RPMI8226 (cell line): ENCODE measurements at places on chromosomes 4 and X.

- DNase-seq = no peak
These were observed 20.1 kb upstream of the NEUROG2 start for GRCh38 chr4:112536123-112536522.

DNA sequence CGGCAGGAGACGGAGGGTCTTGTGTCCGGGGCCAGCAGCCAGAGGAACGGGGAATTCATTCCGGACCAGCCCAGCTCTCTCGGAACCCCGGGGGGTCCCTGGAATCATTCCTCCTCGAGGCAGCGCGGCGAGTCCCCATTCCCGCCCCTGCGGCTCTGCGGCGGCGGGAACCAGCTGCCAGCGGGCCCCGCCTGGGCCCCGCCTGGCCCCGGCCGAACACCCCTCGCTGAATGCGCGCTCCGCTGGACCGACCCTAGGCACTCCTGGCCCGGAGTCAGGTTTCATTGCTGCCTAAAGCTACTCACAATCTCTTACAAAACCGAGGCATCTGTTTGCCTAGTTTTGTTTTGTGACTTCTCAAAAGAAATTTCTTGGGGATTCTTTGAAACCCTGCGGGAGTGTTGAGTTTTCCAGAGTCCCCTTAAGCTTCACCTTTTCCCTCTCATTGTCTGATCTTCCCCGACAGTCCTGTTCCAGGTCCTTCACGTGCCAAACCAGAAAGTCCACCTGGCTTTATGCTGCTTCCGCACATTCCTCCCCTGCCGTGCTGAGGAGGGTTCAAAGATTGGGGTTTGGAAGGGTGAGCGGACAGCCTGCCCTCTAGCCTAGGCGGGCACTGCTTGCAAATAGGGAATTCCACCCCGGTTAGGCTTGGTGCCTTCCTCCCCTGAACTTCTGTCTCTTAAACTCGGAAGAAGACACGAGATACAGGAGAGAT is 789 bp downstream of the ARHGAP10 start:
- DNase-seq = peak; percentile 54

DNA sequence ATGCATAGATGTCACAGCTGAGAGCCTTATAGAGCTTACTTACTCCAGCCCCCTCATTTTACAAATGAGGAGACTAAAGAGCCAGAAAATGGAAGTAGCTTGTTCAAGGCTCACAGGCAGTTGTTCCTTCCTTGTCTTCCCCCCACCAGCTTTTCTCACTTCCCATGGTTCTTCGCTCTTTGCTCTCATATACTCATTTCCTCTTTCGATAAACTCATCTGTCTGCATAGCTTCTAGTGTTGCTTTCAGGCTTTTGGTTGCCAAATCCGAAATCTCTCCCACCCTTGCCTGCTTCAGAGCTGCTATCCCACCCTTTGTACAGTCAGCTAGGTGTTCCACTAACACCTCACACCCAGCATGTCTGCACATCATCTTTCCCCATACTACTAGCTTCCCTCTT is 25.0 kb upstream of the GJB1 start:
- DNase-seq = peak; percentile 58

- no peak for DNase-seq
These were observed 2.8 kb upstream of the SAP30 start for GRCh38 chr4:173367946-173368345.

- DNase-seq = no peak
These were observed 117.7 kb upstream of the PNPLA4 start for GRCh38 chrX:8044947-8045346.

DNA sequence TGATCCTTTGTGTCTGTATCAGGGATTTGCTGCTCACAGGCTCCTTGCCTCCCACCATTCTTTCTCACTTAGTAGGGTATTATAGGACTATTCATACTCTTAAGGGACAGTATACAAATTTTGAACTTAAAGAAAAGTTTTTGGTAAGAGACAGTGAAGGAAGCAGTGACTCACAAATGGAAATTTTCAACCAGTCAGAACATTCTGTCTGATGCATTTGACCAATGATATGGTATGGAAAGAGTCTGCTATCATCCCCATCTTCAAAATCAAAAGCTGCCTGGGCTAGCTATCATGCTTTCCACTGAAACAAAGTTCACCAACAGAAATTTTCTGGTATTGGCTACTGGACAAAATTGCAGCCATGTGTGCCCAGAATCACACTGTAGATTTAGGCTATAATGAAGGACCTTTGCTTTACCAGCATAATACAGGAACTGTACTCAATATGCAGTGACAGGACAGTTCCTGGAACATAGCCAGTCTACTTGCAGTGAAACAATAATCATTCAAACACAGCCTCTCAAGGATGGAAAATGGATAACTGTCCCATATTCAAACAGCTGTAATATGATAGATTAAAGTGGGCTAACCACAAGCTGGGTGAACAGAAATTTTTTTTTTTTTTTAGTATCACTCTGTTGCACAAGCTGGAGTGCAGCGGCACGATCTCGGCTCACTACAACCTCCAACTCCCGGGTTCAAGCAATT is 109.0 kb upstream of the ACSL4 start:
- no peak for DNase-seq

GRCh38 chr4:82201805-82202641 is 171.8 kb downstream of the HNRNPD start:
- peak; percentile 38 for DNase-seq

GRCh38 chr4:164874789-164875188 is 2.2 kb upstream of the APELA start:
- no peak for DNase-seq

DNA sequence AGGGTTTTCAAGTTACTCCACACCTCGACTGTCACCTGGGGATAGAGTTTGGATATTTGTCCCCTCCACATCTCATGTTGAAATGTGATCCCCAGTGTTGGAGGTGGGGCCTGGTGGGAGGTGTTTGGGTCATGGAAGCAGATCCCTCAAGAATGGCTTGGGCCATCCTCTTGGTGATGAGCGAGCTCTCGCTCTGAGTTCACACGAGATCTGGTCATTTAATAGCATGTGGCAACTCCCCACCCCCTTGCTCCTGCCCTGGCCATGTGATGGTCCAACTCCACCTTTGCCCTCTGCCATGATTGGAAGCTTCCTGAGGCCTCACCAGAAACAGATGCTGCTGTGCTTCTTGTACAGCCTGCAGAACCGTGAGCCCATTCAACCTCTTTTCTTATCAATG is 8.3 kb downstream of the CTAG1A start:
- DNase-seq = no peak

GRCh38 chr4:107826421-107826980 is 1.8 kb downstream of the SGMS2 start:
- DNase-seq = no peak

DNA sequence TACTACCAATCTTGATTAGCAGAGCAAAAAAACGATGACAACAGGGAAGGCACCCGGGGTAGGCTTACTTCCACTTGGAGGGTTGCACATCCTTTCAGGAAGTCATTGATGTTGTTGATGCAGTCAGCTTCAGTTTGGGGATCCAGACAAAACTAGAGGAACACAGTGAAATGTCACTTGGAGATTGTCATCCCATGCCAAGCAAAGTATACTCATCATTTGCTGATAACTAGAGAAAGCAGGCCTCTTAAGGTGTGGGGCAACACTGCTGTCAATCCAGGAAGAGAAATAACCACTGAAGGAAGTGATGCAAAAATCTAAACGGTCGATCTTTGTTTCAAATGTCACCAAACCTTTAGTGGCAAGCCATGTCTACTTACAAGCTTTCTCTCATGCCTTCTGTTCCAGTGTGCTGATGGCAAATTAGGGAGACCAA is 1.4 kb downstream of the ARHGEF6 start:
- DNase-seq = no peak

GRCh38 chr4:79043138-79043537 is 103.9 kb upstream of the PAQR3 start:
- DNase-seq = no peak

GRCh38 chr4:104429150-104429741 is 65.4 kb downstream of the CXXC4 start:
- no peak for DNase-seq

GRCh38 chr4:169099771-169100180 is 89.7 kb upstream of the CBR4 start:
- no peak for DNase-seq

GRCh38 chr4:22741744-22742143 is 49.0 kb downstream of the GBA3 start:
- DNase-seq = no peak

DNA sequence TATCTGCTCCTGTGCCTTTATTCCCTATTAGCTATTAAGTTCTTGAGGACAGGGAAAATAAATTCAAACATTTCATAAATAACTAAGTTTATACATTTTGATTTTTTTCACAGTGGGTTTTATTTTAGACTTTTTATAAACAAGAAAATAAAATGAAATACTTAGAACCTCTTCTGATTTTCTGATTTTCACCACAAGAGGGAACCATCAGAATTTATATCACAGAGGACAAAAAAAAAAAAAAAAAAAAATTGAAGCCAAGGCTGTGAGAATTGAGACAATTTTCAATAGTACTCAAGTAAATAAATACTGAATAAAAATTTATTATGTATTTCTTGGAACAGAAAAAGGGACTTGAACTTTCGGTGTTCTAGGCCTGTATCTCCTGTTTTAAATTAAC is 288.1 kb downstream of the SH3BGRL start:
- peak; percentile 14 for DNase-seq

DNA sequence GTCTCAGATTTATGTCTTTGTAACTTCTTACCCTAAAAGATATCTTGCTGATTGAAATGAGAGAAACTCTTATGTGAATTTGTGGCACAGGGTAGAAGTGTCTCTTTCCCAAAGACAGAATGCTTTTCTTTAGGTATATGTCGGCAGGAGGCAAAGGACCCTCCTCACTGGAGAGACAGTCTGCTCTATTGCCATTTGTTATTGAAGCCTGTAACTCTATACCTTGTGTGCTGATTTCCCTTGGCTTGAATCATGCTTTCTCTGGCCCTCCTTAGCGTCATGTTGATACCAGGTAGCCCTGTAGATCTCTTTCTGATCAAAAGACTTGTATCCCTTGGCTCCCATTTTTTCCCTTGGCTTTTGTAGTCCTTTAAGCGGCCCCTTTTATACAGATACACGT is 284.3 kb downstream of the CXXC4 start:
- no peak for DNase-seq

GRCh38 chr4:169649545-169650226 is 29.3 kb downstream of the CLCN3 start:
- no peak for DNase-seq

DNA sequence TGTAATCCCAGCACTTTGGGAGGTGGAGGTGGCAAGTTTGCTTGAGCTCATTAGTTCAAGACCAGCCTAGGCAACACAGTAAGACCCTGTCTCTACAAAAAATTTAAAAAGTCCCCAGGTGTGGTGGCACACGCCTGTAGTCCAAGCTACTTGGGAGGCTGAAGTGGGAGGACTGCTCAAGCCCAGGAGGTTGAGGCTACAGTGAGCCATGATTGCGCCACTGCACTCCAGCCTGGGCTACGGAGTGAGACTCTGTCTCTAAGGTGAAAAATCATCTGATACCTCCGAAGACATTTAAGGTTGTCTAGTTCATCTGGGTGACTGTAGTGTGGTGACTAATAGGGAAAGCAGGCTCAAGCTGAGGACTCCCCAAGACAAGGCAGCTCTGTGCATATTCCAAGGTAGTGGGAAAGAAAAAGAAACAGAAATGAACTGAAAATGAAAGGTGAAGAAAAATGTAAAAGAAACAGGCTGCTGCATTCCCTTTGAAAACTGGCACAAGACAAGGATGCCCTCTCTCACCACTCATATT is 23.3 kb downstream of the FRYL start:
- no peak for DNase-seq

DNA sequence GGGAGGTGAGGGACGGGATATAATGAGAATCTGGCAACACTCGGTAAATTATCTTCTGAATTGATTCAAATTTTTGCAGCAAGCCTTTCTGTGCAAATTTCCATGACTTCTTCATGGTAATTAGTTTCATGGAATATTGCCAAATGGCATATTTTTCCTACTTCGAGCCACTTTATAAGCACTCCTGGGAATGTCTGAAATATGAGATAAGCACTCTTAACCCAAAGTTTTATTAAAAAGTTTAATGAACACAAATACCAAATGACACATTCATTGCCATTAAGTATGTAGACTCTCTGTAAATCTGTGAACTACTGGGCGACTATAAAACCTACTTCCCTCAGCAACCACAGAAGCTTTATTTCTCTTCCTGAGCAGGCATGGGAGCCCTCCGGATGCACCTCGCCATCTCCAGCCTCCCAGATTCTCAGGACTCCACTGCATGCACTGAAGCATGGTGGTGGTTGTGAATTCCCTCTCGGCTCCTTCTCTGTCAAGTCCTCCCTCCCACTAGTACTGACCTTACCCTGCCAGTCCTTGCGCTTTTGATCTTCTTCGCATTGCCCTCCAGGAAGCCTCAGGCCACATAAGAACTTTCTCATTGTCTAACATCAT is 154.4 kb upstream of the RPL34 start:
- DNase-seq = no peak

GRCh38 chrX:110167952-110168451 is 149.9 kb downstream of the AMMECR1 start:
- peak; percentile 31 for DNase-seq

DNA sequence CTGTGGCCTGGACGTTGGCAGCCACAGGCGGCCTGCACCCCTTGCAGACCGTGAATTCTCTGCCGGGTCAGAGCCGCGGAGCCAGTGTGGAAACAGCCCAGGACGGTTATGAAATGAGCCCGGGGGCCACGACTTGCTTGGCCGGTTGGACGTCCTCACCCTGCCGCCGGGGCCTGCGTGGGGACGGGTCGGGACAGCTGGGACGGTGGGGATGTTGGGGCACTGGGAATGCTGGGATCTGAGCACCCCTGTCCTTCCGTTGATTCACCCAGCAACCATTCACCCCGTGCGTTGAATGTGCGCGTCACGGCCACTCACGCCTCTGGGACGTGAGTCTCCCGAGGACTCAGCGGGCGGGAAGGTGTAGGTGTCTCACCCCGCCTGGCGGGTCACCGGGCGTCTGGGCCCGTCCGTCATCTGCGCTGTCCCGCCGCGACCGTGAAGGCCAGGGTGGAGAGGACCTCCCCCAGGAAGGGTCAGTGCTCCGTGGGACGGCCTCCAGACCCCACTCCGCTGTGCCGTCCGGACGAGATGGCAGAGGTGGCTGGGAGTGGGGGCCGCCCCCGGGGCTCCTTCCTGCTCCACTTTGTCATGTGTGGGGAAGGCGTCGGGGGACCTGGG is 4.5 kb upstream of the PLCXD1 start:
- peak; percentile 27 for DNase-seq

DNA sequence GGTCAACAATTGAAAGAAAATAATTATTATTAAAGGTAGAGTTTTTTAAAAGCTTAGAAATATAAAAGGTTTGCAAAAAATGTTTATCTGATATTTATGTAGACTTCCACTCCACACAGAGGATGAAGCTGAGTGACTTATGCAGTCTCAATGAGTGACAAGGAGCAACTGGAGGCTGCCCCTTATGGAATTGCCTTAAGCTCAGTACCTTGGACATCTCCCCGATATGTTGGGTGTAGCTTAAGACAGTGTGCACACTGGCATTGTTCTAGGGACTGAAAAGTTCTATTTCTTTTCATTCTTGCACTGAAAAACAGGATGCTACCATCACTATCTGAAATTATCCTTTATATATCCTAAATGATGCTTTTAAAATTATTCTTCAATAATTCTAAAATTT is 292.1 kb downstream of the PRDM5 start:
- no peak for DNase-seq
